ENCODE measurements at places on chromosomes 13 and 19.

- DNase-seq: no peak
These were observed 10.0 kb upstream of the CABP5 start for GRCh38 chr19:48053856-48054255.

DNA sequence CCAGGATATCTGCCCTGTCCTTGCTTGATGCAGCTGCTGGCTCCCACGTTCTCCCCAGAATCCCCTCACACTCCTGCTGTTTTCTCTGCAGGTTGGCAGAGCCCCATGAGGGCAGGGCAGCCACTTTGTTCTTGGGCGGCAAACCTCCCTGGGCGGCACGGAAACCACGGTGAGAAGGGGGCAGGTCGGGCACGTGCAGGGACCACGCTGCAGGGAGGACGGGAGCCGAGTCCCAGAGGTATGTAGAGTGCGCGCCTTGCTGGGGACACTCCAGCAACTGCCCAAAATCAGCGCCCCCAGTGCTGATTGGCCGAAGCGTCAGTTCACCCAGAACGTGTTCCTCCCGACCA is 30.3 kb upstream of the MIER2 start:
- no peak for DNase-seq

DNA sequence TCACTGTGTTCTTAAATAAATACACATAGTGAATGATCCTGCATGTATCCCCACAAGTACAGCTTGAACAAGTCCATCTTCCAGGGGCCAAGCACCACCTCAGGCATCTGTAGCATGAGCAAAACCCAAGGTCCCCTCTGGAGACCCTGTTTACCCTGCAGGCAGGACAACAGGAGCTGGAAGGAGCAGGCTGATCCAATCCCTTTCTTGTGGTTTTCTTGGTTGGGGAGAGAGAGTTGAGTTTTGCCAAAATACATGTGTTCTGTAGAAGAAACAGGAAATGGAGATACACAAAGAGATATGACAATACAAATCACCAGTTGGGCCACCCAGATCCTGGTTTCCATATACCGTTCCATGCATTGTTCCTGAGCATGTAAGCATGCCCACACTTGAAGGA is 92.8 kb downstream of the SHISA2 start:
- DNase-seq: no peak

GRCh38 chr19:38557205-38557799 is 60.5 kb downstream of the MAP4K1 start:
- DNase-seq: no peak

- DNase-seq: peak; percentile 53
These were observed 319.2 kb upstream of the PCDH9 start for GRCh38 chr13:67549331-67549730.

GRCh38 chr13:50225193-50226155 is 210.2 kb downstream of the KCNRG start:
- no peak for DNase-seq

DNA sequence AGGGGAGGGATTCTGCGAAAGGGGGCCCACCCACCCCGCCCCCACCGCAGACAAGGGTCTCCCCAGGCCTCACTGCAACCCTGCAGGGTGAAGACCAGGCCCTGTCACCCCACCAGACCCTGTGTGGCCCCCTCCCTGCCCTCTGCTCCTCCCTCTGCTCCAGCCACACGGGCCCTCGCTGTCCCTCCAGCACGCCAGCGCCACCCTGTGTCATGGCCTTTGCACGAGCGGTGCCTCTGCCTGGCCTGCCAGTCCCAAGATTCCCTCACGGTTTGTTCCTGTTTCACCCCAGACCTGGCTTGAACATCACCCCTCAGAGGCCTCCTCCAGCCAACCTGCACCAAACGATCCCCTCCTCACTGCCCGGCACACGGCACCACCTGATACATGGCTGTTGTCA is 27.3 kb downstream of the PIP5K1C start:
- DNase-seq: no peak

DNA sequence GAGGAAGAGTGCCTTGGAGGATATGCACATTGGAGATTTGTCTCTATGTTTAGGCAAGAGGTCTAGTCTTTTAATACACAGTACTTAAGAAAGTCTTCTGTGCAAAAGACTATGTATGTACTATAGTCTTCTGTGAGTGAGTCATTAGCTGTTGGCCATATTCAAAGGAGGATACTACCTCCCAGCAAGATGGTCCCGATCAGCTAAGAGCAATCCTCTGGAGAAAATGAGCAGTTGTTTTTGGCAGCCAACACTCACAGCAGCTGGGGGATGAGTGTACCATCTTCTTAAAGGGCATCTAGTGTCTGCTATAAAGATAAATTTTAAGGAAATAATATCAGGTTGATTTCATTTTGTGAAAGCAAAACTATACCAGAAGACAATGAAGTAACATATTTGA is 487.8 kb downstream of the KCTD12 start:
- DNase-seq: peak; percentile 17
